ENCODE measurements at places on chromosomes 11 and 22.

DNA sequence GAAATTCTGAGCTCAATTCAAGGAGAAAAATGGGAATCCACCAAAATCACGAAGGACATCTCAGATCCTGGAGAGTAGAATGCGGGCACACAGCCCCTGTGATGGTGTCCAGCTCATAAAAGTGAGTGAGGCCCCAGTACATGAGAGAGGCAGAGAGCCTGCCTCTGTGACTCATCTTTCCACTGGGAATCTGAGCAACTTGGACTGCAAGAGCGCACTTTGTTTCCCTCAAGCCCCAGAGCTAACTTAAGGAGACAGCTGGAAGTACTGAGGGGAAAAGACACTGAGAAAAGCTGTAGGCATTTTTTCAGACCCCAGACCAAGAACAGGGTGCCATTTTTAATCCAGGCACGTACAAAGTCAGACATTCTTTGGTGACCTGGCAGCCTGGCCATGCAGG lies 273.7 kb downstream of the C11orf87 start:
- no peak for DNase-seq

GRCh38 chr22:50131894-50132293 lies 38.6 kb upstream of the PANX2 start:
- no peak for DNase-seq

DNA sequence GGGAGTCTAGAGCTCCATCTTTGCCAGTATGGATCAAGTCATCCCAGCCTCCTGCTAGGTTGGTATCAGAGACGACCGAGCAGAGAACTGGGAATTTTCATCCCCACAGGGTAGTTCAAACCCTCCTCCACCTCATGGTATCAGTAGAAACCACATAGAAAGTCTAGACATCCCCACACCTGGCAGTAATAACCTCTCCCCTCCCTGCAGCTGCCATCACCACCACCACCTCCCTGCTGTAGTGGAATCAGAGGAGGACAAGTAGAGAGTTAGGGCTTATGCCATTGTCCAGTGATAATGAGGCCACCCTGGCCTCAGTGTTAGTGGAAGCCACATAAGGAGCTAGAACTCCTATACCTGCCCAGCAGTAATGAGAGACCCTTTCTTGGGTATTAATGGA lies 34.3 kb downstream of the BTG4 start:
- DNase-seq: no peak

DNA sequence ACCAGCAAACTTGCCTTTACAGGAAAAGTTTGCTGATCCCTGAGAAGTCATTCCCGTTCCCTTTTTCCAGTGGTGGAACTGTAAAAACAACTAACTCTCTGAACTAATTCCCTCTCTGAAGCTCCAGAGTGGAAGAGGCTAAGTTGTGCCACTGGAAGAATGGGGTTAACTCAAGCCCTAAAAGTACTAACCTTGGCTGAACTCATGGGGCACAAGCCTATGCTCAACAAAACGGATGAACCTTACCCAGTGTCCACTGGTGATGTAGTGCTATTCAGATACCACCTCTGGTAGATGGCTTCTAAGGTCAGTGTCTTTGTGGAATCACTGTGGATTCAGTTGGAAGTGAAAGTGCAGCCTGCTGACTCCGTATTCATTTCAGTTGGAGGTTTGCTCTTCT lies 59.9 kb upstream of the GNAZ start:
- no peak for DNase-seq

- no peak for DNase-seq
Observed at GRCh38 chr11:67639438-67639859, at the start of gene TBX10. Gene TBX10, minus strand, starts transcription at chr11:67639763. Its CDS starts 291 bp downstream, at chr11:67639472.

DNA sequence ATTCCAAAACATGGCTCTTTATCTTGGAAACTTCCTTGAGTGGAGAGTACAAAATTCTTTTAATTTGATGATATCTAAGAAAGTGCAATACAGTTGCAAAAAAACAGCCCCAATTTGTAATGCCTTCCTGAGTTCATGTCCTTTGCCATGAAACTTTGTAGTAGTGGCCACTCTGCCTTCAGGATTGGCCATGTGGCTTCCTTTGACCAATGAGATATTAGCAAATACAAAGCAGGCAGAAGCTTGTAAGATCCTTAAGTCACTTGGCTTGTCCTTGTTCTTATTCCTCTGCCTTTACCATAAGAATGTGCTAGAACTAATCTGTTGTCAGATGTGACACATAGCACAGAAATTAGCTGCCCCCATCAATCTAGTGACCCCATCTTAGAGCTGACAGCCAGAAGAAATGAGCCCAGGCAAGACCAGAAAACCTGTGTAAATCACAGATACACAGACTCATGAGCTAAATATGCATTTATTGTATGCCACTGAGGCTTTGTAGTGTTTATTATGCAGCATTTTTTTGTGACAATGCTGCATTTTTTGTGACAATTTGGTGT lies 29.8 kb upstream of the BLID start:
- no peak for DNase-seq

GRCh38 chr22:27252282-27253049 lies 549.1 kb downstream of the MN1 start:
- no peak for DNase-seq

DNA sequence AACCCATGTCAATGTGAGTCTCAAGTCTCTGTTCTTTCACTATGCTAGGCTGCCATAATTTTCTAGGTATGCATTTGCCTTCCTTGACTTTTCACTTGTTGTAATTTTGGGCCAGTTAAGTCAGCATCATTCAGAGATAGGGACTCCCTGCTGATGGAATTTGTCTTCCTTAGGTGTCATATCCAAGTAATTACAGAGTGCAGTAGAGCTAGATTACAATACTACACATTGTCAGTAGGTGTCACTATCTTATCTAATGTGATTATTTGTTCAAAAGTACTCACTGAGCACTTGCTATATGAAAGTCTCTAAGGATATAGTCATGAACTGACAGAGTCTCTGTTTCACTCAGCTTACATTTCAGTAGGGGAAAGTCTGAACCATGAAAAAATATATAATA lies 25.0 kb upstream of the SYN3 start:
- DNase-seq: no peak

DNA sequence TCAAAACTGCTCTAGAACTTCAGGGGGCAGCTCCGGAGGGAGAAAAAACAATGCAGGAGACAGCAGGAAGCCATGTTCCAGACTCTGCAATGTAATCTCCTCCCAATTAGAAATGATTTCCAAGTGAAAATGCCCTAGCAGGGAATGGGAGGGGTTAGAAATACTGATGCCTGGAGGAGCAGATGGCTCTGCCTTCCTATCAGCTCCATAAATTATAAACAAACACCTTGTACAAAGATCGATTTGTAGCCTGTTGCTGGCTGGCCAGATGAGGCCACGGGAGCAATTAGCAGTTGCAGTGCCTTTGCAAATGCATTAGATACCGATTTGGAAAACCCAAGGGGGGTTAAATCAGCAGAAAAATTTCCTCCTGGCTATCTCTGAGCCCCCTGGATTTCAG lies 46.6 kb upstream of the CHRM4 start:
- DNase-seq: no peak

DNA sequence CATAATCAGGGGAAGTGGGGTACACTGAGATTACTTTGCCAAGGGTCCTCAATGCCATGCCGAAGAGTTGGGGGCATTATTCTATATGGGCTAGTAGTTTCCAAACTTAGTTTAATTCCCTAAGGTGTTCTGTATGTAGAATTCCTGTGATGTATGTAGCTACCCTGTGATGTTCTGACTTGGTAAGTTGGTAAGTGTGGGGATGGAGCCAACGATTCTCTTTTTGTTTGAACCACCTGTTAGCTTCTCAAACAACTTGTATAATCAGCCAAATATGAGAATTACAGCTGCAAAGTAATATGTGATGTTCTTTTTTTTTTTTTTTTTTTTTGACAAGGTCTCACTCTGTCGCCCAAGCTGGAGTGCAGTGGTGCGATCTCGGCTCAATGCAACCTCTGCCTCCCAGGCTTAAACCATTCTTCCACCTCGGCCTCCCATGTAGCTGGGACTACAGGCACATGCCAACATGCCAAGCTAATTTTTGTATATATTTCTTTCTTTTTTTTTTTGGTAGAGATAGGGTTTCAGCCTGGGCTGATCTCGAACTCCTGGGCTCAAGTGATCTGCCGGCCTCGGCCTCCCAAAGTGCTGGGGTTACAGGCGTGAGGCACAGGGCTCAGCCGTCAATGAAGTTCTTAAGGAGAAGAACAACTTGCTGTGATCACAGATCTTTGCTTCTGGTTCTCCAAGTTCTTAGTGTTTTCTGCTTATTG lies 315.2 kb upstream of the CCDC90B start:
- no peak for DNase-seq

GRCh38 chr22:43094085-43094484 lies 4.9 kb upstream of the TTLL1 start:
- DNase-seq: no peak

GRCh38 chr11:133953999-133954398 lies 2.8 kb downstream of the IGSF9B start:
- no peak for DNase-seq

DNA sequence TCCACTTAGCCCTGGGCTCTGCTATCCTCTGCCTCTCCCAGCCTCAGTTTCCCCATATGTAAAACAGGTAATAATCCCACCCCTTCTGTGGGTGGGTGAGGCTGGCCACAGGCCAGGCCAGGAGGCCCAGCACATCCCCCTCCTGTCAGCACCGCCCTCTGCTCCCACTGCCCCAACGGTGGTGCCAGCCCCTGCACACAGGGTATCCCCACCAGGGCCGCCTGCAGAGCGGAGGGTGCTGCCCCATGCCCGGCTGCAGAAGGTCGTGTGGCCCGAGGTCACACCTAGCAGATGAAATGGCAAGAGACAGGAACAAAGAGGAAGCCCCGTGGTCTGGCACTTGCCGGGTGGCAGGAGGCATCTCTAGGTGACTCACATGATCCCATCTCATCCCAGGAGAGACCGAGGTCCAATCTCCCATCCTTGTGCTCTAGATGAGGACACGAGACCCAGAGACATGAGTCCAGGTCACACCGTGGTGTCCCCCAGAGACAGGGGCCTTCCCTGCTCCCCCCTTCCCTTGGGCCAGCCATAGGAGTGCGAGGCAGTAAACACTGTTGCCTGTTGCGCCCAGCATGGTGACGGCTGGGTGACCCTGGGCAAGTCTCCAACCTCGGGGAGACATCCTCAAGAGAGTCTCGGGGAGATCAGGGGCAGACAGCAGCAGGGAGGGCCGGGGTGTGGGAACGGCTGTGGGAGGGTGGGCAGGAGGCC lies 27.2 kb upstream of the PPARA start:
- DNase-seq: no peak

GRCh38 chr11:44613153-44613552 lies 47.7 kb downstream of the CD82 start:
- no peak for DNase-seq

- no peak for DNase-seq
Observed at GRCh38 chr11:80816454-80816847, 1375.6 kb upstream of the TENM4 start.

GRCh38 chr11:63826471-63827190 lies 12.3 kb upstream of the MARK2 start:
- DNase-seq: no peak

- DNase-seq: no peak
Observed at GRCh38 chr11:73869332-73869949, 7.2 kb downstream of the COA4 start.

DNA sequence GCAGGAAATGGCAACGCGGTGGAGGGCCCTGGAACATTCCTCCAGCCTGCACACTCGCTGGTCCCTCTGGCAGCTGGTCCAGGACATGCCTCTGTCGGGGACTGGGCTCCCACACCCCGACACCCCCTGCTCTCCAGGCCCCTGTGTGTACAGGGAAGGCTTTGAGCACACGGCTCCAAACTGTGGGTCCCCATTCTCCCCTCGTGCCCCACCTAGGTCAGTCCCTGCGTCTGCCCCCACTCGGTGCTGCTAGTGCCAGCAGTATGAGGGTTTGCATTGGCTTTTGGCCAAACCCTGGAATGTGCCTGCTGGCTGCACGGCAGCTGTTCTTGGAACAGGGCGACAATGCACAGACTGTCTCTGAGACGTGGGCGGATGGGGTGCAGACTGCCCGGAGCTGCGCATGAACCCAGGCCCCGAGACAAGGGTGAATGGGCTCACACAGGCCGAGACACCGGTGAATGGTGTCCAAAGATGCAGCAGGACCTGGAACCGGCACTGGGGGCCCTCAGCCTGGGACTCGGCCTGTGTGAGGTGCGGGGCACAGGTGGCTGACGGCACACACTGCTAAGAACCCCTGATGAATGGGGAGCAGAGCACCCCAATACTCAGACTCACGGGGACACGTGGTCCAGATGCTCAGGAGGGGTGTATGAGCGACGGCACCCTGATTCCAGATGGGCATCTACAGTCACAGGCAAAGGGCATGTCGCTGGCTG lies 7.5 kb upstream of the SYT8 start:
- DNase-seq: no peak

GRCh38 chr11:17766073-17766359 lies 31.4 kb downstream of the KCNC1 start:
- DNase-seq: no peak

DNA sequence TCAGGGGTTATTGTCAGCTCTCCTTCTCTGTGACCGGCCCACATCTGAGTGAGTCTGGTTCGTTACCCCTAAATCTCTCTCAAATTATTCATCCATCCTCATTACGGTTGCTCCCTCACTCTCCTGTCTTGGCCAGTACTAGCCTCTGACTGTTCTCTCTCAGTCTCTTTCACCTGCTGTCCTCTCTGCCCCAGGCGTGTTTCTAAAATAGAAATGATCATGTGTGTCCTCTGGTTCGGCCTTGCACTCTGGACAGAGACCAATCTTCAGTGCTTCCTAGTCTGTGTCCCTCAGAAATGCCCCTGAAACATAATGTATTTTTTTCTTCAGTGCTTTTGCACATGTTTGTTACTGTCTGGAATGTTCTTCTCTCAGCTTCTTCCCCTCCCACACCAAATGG lies 4.9 kb downstream of the PSMD13 start:
- DNase-seq: no peak

- no peak for DNase-seq
Observed at GRCh38 chr11:12694183-12694531, 19.9 kb downstream of the TEAD1 start.

DNA sequence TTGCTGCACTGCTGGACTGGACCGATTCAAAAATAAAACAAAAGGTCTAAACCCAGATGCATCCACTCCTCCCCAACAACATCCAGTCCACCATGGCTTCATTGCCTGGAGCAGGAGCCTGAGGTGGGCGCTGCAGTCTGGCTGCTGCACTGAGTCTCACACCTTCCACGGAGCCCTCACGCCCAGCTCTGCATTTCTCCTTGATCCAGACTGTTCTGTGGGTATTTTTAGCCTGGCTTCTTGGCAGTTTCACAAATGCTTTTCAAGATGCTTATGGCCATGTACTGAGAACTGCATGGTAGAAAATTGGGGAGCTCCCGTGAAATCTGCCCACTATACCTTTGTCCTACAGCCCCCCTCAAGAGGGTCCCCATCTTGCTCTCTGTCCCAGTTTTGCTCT lies 53.3 kb upstream of the JAM3 start:
- DNase-seq: no peak

DNA sequence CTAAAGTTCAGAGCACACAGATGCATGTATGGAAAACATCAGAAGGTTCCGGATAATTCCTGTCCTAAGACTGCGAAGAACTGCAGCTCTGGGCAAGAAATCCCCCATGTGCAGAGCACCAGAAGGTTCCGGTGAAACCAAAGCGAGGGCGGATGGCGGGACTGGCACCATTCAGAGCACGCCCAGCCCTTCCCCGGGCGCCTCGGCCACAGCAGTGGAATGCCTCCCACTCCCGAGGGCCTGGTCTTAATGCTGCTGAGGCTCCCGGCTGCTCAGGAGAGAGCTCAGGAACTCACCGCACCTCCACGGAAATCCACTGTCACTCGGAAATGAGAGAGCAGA lies 43.1 kb downstream of the BRD1 start:
- DNase-seq: no peak

All from activated naive CD4-positive, alpha-beta T cell treated with Interleukin-2 at 50 U/mL for 16 hours (primary cell).